ENCODE measurements at places on chromosomes 1 and 21.

GRCh38 chr1:29592731-29593130 is 356.4 kb downstream of the PTPRU start:
- no peak for DNase-seq

DNA sequence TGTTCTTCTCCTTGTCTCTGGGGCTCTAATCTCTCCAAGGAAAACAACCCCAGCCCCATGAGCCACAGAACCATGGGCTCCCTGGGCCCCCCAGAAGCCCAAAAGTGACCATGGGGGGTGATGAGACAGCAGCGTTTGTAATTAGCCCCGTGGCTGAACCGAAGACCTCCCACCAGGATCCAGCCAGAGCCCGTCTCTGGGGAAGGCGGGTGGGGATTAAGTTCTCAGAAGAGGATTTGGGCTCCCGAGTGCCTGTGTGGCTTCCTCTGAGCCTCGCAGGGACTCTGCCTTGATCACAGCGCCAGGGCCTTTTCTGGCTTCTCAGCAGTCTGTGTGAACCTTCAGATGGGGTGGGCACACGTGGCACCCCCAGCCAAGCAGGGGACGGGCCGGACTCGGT is 77.0 kb downstream of the ALPL start:
- no peak for DNase-seq

GRCh38 chr1:217193151-217193550 is 437.7 kb downstream of the GPATCH2 start:
- DNase-seq, result no peak

DNA sequence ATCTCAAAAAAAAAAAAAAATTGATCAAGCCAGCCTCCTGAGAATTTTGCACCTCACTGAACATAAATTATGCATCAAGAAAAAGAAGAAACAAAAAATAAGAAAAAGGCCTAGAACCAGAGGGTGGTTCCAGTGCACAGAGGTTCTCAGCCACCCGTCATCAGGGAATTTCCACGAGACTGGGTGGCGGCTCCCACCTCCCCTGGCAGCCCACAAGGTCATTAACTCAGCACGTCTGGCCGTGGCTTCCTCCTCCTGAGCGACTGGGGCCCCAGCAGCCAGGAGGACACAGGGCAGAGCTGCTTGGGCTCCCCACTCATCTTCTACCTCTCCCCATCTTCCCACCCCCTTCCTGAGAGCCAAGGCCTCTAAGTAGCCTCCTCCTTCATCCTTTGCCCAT is 15.7 kb upstream of the TMEM51 start:
- no peak for DNase-seq

GRCh38 chr1:234861761-234862160 is 251.8 kb upstream of the IRF2BP2 start:
- DNase-seq, result no peak

DNA sequence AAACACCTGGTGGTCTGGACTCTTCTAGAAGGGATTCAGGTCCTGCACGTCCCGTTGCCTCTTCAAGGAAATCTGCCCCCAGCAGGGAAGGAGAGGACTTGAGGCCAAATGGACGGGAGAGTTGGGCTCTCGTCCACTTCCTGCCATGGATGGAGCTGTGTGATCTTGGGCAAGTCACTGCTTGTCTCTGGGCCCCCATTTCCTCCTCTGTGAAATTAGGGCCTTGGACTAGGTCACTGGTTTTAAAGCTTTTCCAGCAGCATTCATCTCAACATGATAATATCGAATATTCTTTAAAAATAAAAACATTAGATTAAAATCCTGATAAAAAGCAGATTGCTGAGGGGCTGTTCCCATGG is 26.9 kb downstream of the LHX4 start:
- no peak for DNase-seq

GRCh38 chr1:11952455-11953109 is 18.1 kb downstream of the PLOD1 start:
- no peak for DNase-seq

DNA sequence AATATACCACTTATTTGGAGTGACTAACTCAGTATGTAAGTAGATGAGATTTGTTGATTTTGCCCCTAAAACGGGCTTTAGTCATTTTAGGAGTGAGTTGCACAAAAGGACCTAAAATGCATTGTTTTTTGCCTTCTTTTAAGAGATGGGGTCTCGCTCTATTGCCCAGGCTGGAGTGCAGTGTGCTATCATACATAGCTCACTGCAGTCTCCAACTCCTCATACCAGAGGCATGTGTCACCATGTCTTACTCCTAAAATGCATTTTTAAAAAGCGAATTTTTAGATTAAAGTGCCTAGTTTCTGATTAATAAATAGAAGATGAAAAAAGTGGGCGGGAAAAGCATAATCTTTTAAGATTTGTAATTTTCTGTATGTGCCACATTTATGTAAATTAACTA is 11.5 kb upstream of the NEXN start:
- DNase-seq, result no peak

GRCh38 chr1:8545078-8545477 is 227.2 kb downstream of the SLC45A1 start:
- no peak for DNase-seq

DNA sequence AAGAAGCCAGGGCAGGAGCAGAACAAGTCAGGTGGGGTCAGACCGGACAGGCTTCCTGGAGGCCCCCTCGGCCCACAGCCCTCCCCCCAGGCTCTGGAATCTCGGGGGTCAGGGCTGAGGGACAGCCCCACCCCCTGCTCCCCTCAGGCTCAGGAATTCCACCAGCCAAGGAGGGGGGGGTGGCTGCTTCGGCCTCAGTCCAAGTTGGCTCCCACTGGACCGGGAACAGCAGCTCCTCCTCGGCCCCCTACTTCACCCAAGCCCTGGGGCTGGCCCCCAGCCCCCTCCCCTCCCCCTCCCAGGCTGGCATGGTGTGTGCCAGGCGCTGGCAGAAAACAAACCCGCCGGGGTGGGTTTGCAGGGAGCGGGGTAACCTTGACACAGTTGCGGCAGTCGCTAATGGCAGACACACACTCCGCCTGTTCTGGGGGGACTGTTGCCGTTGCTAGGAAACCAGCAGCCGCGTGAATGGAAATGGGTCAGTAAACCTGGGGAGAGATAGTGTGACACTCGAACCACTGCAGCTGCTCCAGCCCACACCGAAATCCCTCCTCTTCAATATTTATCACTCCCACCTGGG is 32.4 kb downstream of the AHDC1 start:
- DNase-seq, result no peak

DNA sequence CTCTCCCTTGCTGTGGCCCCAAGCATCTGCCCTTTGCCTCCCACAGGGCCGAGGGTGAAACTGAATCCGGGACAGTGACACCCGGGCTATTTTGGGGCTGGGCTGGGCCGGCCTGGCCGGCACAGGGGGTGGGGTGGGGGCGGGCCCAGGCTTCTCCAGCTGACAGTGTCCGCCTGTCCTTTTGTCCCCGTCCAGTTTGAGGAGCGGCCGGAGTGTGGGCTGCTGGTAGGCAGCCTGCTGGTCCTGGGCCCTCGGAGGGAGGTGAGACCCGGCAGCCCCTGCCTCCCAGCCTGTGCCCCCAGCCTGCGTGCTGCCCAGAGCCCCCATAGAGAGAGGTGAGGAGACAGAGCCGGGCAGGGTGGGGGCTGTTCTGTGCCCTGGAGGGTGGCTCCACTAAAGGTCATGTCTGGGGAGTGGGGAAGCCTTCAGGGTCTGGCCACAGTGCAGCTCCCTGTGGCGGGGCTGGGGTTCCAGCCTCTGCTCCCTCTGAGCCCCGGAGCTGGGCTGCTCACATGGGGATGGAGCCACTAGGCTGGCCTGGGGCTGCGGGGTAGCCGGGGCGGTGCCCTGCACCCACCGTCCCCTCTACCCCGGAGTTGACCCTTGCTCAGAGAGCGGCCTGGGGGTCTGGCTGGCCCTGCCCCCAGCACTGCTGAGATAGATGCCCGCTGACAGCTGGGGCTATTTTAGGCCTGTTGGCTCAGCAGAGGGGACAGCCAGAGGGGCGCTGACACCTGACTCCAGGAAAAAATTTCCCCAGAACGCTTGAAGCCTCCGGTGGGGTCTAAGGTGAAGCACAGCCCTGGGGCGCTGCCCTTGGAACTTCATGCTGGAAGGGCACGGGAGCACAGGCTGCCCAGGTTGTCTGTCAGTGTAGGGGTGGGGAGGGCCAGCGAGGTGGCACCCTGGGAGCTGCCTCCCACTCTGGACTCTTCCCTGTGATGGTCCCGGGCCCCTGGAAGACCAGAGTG is at the start of gene OBSCN:
Gene OBSCN (plus strand): TSS at position 194 of the 971 bp plus-strand sequence. CDS start 3,740 bp downstream, outside the sequence.
- DNase-seq, result no peak

DNA sequence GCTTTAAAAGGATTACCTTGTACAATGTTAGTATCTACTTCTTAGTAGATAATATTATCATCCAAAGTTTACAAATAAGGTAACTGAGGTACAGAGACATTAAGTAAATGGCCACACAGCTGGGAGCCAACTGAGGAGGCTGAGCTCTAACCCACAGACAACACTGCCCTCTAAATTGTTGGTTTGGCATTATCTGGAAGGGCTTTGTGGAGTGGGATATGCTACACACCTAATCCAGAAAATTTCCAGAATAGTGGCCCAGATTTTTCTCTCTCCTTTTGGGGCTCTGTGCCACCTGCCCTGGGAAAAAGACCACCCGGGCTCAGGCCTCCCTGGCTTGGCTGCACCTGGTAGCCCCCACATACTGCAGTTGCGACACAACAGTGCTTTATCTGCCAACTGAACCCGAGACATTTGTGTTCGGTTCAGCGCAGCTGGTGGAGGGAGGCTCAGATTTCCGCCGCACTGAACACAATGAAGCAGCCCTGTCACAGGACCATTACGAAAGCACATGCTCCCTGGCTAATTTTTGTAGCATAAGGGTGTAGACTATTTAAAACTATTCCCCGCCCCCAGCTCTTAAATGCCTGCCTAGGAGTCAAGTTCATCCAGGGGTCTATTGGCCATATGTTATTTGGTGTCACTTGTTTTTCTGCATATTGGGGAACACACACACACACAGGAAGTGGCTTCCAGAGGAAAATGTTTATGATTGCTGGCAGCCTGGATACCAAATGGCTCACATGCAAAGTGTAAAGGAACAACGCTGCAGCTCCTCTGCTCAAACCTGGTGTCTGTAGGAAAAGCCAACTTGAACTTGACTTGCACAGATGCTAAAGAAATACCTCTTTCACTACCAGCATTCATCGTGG is 92.3 kb upstream of the ESRRG start:
- DNase-seq, result no peak

DNA sequence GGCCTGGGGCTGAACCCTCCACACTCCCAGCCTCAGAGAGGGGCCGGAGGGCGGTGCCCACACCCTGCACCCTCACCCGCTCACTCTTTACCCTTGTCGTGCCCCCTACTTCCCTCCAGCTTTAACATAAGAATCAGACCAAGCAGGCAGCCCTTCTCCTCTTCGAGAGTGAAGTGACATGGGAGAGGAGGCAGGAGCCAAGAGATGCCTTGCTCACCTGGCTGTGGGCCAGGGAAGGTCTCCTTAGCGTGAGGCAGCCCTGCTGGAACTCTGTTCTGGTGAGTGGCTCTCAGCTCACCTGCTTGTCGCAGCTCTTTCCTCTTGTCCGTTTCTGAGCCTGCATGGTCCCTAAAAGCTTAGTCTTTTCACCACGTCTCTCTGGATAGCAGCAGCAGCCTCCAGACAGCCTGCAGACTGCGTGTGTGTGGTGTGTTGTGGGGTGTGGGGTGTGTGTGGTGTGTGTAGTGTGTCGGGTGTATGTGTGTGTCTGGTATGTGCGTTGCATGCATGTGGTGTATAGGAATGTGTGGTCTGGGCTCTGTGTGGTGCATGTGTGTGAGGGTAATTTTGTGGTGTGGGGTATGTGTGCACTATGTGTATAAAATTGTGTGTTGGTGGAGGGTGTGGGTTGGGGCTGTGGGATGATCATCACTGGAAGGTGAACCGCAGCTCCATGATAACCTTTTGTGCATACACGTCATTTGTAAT is 86.7 kb downstream of the CCDC185 start:
- no peak for DNase-seq

DNA sequence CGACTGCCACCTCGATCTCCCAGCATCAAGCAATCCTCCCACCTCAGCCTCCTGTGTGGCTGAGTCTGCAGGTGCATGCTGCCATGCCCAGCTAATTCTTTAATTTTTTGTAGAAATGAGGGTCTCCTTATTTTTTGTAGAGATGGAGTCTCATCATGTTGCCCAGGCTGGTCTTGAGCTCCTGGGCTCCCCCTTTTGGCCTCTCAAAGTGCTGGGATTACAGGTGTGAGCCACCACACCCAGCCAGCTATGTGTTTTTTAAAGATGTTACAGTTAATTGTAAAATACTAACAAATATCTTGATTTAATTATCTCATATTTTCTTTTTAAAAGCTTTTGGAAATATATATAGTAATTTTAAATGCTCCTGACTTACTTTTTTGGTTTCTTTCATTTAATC is 181.3 kb upstream of the DMRTA2 start:
- DNase-seq, result no peak

DNA sequence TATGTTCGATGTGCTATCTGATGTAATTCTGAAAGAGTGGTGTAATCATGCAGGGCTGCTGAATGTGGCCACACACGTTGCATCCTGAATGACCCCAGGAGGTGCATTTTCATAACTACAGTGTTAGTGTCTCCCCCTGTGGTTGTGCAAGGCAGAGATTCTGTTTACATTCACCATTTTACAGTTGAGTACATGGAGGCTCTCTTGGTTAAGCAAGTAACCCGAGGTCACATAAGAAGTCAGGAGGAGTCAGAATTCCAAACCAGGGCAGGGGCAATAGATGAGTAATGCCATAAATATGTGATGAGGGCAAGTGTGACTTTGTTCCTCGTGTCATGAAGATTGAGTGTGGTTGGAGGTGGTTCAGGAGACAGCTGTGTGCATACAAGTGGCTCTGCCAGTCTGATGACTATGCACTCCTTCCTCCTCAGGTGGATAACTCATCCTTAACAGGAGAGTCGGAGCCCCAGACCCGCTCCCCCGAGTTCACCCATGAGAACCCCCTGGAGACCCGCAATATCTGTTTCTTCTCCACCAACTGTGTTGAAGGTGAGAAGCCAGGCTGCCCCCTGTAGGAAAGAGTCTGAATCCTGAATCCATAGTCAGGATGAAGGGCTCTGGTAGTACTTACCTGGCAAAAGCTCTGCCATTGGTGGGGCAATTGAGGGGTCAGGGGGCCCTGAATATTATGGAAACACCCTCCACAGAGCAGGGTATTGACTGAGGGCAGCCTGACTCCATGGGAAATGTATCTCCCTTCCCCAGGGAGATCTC is 9.3 kb downstream of the ATP1A2 start:
- no peak for DNase-seq

DNA sequence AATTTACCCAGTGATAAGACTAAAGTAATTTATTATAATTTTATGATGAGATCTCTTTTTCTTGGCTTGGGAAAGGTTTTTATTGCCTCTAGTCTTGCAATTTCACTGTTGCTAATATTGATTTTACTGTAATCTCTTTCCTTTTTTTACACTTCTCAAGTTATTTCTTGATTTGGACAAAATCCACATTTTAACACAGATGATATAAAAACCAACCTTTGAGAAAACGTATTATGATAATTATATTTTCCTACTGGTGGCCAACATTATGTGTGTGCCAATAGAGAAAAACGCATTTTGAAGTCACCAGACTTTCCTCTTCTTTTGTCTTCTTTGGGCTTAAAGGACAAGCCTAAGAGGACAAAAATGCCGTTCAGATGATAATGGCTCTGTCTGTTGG is 314.9 kb downstream of the PRDM2 start:
- DNase-seq, result no peak

DNA sequence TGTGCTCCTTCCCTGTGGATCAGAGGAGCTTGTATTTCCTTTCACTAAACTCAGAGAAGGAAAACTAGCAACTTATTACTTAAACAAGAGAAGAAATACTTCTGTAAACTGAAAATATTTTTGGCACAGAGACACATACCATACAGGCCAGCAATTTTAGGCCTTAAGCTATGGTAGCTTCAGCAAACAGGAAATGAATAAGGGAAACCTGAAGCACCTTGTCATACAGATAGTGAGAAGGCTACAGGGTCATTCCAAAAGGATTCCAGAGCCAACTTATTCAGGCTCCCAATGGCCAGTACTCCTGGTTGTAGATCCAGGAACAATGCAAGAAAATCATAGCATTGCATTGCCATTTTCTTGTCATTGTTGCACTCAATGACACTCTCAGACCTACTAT is 9.1 kb upstream of the KYAT3 start:
- DNase-seq, result no peak

All from stimulated activated CD8-positive, alpha-beta memory T cell treated with anti-CD3 and anti-CD28 coated beads, Interleukin-4, amount 100 ng/mL, for 4 hours (primary cell).